Endodermal cell (in vitro differentiated cells): ENCODE measurements at places on chromosomes 5 and 9.

DNA sequence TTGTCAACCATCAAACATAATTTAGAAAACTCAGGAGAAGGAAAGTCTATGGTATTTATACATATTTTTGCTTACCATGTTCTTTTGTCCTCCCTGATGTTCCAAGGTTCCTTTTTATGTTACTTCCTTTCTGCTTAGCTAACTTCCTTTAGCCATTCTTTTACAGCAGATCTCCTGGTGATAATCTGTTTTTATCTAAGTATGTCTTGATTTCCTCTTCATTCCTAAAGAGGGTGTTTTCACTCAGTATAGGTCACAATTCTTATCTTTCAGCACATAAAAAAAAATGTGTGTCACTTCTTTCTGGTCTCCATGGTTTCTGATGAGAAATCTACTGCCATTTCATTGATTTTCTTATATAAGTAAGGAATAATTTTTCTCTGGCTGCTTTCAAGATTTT, 384.4 kb upstream of the PDE4D start:
- no peaks in the 10 kb centered on the region for H3K4me1 ChIP-seq
- no peak for DNase-seq
- H3K27me3 ChIP-seq: no peaks in the 10 kb centered on the region
- no peaks in the 10 kb centered on the region for H3K36me3 ChIP-seq
- H3K4me3 ChIP-seq: no peak overlapping the region

GRCh38 chr5:112200131-112200530, 218.9 kb downstream of the EPB41L4A start:
- H3K27me3 ChIP-seq: no peaks in the 10 kb centered on the region
- DNase-seq: no peak
- H3K4me3 ChIP-seq: no peak overlapping the region

DNA sequence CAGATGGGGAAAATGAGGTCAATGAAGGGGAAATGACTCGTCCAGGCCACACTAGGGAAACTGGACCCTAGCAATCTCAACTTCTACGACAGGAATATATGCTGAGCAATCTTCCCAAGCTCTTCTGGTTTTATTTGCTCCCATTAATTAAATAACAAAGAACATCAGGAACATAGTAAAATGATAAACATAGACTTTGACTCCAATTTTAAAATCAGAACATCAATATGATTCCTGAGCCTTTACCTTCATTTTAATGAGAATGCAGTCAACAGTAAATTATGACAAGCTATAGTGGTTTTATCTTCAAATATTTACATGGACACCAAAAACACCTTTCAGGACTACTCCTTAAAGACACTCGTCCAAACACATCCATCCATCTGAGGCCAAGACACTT, 74.2 kb upstream of the FRRS1L start:
- no peak overlapping the region for H3K4me3 ChIP-seq
- H3K27ac ChIP-seq: no peak overlapping the region
- H3K4me1 ChIP-seq: no peaks in the 10 kb centered on the region
- no peaks in the 10 kb centered on the region for H3K27me3 ChIP-seq

DNA sequence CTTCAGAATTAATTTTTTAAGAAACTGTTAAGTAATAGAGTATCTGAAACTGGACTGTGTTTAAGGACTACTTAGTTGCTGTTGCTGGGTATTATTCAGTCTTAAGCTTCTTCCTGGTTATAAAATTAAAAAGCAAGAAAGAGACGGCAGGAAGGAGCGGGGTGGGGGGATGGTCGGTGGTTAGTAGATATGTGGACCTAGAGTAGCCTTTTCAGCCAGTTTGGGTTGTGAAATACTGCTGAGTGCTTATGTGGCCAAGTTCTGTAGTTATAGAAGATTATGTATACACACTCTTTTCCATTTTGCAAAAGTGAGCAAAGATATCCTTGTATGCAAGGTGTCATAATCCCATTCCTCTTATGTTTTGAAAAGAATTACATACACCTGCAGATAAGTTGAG, 28.5 kb downstream of the TRIO start:
- peaks cover 15% of the 10 kb centered on the region for H3K4me1 ChIP-seq
- no peak overlapping the region for H3K4me3 ChIP-seq

GRCh38 chr9:131405858-131406537, 12.1 kb downstream of the PRRC2B start:
- peaks cover 36% of the 10 kb centered on the region for H3K36me3 ChIP-seq
- no peak for DNase-seq
- H3K4me3 ChIP-seq: peak overlapping the region; percentile 57
- no peaks in the 10 kb centered on the region for H3K27me3 ChIP-seq
- H3K4me1 ChIP-seq: peaks cover 37% of the 10 kb centered on the region

DNA sequence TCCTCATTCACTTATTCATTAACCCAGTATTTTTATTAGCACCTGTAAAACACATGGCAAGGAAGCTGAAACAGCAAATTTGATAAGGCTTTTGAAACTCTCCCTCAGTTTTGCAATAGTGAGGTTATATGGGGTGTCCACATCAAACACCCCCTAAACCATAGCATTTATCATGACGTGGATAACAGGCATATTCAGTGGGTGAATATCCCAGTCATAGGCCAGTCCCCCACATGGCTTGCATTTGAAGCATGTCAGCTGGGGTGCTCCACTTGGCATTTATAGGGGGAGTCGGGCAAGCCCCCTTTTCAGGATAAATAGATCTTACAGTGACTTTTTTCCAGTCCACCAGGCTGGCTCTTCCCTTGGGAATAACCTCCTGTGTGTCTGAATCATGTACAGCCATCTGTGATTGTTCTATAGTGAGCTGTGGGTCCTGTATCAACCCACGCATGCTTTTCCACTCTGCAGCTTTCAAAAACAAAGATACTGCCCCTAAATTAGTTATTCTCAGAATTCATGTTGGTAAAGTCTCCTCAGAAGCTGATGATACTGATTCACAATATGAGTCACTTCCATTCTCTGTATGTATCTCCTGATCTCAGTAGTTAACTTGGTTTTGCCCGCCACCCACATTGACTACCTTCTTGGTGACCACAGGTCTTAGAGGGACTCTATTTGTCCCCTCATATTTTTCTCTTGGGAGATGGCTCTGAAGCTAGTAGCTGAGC, 84.4 kb upstream of the SPIN1 start:
- no peaks in the 10 kb centered on the region for H3K4me1 ChIP-seq
- no peak overlapping the region for H3K27ac ChIP-seq
- no peaks in the 10 kb centered on the region for H3K27me3 ChIP-seq
- H3K36me3 ChIP-seq: no peaks in the 10 kb centered on the region
- no peak overlapping the region for H3K4me3 ChIP-seq

DNA sequence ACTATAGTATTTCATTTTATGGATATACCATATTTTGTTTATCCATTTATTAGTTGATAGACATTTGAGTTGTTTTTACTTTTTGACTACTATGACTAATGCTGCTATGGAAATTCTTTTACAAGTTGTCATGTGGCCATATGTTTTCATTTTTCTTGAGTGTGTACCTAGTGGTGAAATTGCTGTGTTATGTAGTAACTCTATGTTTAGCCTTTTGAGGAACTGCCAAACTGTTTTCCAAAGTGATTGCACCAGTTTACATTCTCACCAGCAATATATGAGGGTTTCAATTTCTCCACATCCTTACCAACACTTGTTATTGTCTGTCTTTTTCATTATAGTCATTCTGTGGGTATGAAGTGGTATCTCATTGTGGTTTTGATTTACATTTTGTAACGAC, 75.4 kb downstream of the GRIA1 start:
- H3K36me3 ChIP-seq: no peaks in the 10 kb centered on the region
- no peak overlapping the region for H3K27ac ChIP-seq
- no peak for DNase-seq
- H3K4me1 ChIP-seq: no peaks in the 10 kb centered on the region
- no peak overlapping the region for H3K4me3 ChIP-seq
- no peaks in the 10 kb centered on the region for H3K27me3 ChIP-seq

GRCh38 chr9:1320607-1321195, 270.5 kb downstream of the DMRT2 start:
- no peaks in the 10 kb centered on the region for H3K36me3 ChIP-seq
- H3K4me3 ChIP-seq: no peak overlapping the region

DNA sequence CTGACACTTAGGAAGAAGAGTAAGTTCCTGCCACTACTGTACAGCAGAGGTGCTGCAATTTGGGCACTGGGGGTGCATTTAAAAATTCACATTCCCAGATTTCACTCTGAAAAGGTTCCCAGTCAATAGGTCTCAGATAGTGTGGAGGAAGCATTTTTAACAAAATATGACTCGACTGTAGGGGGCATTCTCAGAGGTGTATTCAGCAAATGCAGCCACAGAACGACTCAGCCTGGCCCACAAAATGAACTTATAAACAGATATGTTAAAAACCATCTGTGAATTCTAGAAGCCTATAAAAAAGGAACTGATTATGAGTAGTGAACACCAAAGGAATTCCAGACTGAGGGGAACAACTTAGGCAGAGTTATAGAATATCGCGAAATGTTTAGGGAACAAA, 31.1 kb downstream of the MLLT3 start:
- no peak overlapping the region for H3K27ac ChIP-seq
- DNase-seq: no peak
- no peaks in the 10 kb centered on the region for H3K27me3 ChIP-seq
- peaks cover 4% of the 10 kb centered on the region for H3K4me1 ChIP-seq
- H3K4me3 ChIP-seq: no peak overlapping the region

GRCh38 chr9:132487351-132487791, 77.4 kb downstream of the CFAP77 start:
- no peaks in the 10 kb centered on the region for H3K4me1 ChIP-seq
- no peak overlapping the region for H3K4me3 ChIP-seq

DNA sequence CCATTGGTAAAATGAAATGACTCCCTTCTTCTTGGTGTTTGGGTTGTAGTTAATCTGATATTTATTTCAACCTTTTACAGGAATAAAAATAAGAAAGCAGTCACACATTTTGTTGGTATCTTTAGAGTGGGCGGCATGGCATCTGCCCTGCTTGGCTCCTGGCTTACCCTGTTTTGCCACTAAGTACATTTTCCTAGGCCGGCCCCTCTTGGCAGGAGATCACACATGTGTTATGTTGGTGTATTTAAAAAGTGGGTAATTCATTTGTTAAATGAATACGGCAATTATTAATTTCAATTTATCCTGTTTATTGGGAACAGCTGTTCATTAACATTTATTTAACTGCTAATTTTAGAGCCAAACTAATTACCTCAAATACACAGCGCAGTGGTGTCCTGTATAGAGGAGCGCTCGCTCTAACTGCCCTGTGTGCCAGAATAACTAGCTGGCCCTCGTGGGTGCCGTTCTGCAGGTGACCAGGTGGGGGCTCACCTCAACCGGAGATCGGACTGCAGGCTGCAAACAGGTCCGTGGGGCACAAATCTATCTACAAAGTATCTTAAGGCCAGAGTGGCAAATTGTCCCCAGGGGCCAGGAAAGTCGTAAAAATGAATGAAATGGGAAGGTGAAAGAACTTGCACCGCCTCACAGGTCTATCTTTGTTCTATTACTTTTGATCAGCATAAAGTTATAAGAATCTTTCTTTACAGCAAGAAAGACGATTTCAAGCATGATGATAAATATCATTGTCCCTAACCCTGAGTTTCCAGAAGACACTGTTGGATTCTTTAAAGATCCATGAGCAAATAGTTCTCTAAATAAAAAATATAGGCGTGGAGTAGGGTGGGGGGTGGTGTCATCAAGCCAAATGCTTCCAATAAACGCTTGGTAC, 26.2 kb upstream of the GPR151 start:
- no peak overlapping the region for H3K4me3 ChIP-seq
- H3K27me3 ChIP-seq: no peaks in the 10 kb centered on the region
- H3K27ac ChIP-seq: no peak overlapping the region
- DNase-seq: peak; percentile 96
- peaks cover 5% of the 10 kb centered on the region for H3K4me1 ChIP-seq

- H3K36me3 ChIP-seq: peaks cover 68% of the 10 kb centered on the region
- DNase-seq: no peak
- H3K27ac ChIP-seq: no peak overlapping the region
Measured at GRCh38 chr5:172413601-172414171, 40.6 kb downstream of the SH3PXD2B start.

DNA sequence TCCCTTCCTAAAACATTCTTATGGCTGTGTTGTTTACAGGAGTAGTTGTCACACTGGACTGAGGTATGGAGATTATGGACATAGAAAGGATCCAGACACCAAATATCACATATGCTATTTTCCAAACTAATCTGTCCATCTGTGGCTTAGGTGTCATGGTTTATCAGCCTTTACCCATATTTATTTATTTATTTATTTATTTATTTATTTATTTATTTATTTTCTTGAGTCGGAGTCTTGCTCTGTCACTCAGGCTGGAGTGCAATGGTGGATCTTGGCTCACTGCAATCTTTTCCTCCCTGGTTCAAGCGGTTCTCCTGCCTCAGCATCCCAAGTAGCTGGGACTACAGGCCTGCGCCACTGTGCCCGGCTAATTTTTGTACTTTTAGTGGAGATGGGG, 1103.1 kb downstream of the MAT2B start:
- no peak overlapping the region for H3K4me3 ChIP-seq
- no peak for DNase-seq
- no peaks in the 10 kb centered on the region for H3K27me3 ChIP-seq
- H3K36me3 ChIP-seq: no peaks in the 10 kb centered on the region
- no peaks in the 10 kb centered on the region for H3K4me1 ChIP-seq
- no peak overlapping the region for H3K27ac ChIP-seq

GRCh38 chr9:98809311-98810101, 2.0 kb downstream of the GALNT12 start:
- H3K4me1 ChIP-seq: peaks cover 29% of the 10 kb centered on the region
- H3K27ac ChIP-seq: no peak overlapping the region
- no peaks in the 10 kb centered on the region for H3K36me3 ChIP-seq
- peak overlapping the region; percentile 56 for H3K4me3 ChIP-seq
- H3K27me3 ChIP-seq: peaks cover 19% of the 10 kb centered on the region
- DNase-seq: peak; percentile 70

GRCh38 chr5:1702318-1702717, 97.3 kb downstream of the MRPL36 start:
- no peak overlapping the region for H3K27ac ChIP-seq
- no peaks in the 10 kb centered on the region for H3K27me3 ChIP-seq
- no peaks in the 10 kb centered on the region for H3K4me1 ChIP-seq
- no peak for DNase-seq
- H3K36me3 ChIP-seq: no peaks in the 10 kb centered on the region
- H3K4me3 ChIP-seq: no peak overlapping the region

DNA sequence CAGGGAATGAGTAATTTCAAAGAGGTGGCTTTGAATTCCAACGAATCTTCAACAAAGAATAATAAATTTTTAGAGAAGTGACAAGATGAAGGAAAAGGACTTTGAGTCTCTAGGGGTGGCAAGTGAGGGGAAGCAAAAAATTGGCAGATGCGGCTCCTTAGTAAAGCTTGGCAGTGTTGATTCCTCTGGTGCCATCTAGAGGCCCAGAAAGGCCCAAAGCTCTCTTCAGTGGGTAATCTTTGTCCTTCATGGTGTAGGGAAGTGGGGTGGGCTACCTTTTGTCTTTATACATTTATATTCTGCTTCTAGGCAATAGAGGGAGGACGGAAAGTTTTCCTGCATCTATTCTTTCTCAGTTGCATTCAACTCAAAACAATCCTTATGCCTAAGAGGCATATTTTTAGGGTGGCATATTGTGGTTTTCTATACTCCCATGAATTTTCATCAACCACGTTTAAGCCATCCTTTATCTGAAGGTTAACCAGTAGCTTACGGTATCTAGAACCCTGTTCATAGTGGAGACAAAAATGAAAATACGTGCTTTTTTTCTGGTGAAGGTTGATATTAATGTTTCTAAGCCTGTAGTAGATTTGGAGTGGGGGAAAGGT, 17.5 kb upstream of the ROPN1L start:
- H3K4me1 ChIP-seq: peaks cover 3% of the 10 kb centered on the region
- no peaks in the 10 kb centered on the region for H3K27me3 ChIP-seq
- H3K36me3 ChIP-seq: peaks cover 85% of the 10 kb centered on the region
- H3K27ac ChIP-seq: no peak overlapping the region
- H3K4me3 ChIP-seq: no peak overlapping the region
